ENCODE measurements at places on chromosomes 1 and 21.

GRCh38 chr1:247212627-247213617 is 41.1 kb upstream of the ZNF124 start:
- no peak for DNase-seq

GRCh38 chr21:46596201-46596600 is 8.7 kb downstream of the S100B start:
- DNase-seq: no peak

DNA sequence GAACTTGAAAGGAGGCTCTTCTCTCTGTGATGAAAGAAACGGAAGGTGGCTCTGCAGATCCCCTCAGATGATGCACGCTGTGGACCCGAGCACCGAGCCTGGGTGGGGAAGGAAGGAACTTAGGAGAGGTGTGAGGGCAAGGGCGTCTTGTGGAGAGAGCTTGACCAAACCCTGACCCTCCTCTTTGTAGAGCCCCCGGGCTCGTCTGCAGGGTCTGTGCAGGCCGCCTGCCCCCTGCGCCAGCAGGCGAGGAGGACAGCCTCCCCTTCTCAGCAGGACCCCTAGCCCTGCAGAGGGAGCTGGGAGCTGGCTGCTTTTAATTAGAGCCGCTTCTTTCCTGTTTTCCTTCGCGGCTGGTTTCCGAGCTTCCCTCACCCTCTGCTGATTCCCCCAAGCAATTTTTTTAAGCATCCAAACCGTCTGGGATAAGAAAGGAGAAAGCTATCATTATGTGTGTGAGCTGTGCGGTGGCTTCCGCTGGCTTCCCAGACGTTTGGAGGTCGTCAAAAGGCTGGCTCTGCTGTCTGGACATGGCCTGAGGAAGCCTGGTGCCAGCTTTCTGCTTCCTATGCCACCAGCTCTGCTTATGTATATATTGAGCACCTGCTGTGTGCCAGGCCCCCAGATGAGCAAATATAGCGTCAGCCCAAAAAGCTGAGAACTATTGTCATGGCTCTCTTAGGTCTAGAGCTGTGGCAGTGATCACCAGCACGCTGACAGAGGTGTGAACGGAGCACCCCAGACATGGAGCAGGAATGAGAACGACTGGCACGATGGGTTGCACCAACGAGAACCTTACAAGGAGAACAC is 160.2 kb upstream of the IRF2BP2 start:
- DNase-seq: no peak

DNA sequence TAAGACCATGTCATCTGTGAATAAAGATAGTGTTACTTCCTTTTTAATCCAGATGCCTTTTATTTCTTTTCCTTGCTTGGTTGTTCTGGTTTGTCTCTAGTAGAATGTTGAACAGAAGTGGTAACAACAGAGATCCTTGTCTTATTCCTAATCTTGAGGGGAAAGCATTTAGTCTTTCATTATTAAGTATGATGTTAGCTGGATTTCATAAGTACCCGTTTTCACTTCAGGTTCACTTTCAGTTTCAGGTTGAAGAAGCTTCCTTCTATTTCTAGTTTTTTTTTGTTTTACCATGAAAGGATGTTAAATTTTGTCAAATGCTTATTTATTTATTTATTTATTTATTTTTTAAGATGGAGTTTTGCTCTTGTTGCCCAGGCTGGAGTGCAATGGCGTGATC is 22.3 kb upstream of the AGPAT3 start:
- DNase-seq: no peak

DNA sequence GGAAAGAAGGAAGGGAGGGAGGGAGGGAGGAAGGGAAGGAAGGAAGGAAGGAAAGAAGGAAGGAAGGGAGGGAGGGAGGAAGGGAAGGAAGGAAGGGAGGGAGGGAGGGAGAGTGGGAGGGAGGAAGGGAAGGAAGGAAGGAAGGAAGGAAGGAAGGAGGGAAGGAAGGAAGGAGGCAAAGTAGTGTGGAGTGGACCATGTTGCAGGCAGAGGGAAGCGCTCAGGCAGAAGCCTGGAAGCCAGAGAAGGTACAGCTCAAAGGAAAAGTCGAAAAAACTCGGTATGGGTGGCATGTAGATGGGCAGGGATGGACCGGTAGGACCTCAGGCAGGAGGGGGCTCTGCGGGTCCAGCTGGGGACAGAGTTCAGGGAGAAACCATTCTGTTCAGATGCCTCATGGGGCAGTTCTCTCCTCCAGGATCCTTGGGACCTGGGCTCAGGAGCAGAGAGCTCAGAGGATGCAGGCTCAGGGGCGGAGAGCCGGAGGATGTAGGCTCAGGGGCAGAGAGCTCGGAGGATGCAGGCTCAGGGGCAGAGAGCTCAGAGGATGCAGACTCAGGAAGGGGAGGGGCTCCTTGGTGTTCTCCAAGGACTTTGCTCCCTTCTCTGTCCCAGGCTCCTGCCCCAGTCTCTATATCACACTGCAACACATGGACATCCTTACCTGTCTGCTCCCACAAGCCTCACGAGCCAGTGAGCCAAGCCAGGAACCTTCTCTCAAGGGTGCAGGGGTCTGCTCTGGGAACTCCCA is 13.6 kb upstream of the PADI3 start:
- no peak for DNase-seq

DNA sequence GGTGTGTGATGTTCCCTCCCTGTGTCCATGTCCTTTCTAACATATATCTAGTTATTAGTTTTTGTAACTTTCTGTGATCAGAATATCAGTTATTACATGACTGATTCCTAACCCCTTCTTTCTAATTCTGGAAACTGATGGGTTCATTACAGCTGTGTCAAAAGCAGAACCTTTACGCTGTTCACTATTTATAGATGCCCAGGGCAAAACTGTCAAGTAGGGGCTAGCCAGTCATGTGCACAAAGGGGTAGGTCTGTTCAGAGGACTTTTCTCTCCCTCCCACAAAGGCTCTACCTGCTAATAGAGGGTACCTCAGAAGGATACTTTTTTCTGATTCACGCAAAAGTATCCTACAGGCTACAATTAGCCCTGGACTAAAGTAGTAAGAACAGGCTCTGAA is 79.2 kb downstream of the NRDC start:
- no peak for DNase-seq

DNA sequence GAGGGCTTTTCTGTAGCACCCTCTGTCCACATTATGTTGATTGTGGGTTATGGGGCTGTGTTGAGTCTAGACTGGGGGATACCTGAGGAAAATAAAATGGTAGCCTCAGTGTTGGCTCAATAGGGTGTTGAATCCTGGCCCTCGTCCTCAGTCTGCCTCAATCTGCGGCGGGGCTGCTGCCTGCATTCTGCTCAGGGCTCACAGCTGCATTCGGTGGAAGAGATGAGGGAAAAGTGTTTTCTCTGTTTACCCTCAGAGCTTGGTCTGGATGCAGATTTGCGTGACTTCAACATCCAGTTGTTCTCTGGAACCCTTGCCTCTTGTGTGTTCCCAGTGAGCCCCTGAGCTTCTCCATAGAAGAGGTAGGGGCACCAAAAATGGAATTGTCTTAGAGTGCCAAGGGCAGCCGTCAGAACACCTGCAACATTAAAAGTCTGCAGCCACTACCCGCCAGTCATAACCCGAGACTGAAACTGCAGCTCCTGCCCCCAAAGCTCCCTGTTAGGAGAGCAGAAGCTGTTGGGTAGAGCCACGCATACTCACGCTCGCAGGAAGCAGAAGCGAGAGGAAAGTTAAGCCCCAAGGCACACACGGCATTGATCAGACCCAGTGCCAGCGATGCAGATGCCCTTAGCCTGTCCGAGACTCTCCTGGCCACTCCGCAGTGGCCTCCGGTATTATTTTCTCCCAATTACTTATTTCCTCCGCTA is 215.3 kb upstream of the C1orf174 start:
- no peak for DNase-seq

- DNase-seq: no peak
Observed at GRCh38 chr1:230123280-230124185, 56.5 kb downstream of the GALNT2 start.

GRCh38 chr1:241375886-241376285 is 18.9 kb upstream of the RGS7 start:
- no peak for DNase-seq

- DNase-seq: no peak
Observed at GRCh38 chr1:77085109-77085508, 134.1 kb downstream of the PIGK start.

DNA sequence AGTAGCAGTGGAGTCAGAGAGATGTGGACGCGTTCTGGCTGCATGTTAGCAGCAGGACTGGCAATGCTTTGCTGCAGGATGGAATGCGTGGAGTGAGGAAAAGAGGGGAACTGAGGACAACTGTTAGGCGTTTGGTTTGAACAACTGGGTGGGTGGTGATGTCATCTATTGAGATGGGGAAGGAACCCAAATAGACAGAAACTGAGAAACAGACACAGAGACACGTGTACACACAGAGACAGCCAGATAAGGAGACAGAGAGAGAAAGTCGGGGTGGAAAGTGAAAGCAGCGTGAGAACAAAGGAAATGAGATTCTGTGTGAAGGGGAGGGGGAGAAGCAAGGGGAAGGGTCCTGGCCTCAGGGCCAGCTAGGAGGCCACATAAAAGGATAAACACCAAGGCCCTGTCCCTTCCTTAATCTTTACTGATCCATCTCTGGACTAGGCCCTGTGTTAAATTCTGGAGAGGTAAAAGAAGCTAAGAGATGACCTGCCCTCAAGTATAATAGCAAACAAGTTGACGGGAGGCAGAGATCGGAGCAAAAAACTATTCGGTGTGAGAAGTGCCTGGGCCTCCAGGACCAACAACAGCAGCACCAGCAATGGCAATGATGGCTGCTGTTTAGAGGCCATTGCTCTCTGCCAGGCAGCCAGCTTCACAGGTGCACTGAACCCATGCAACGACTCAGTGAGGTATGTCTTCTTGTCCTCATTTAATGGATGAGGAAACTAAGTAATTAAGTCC is 31.6 kb downstream of the VWA5B1 start:
- DNase-seq: peak; percentile 66

DNA sequence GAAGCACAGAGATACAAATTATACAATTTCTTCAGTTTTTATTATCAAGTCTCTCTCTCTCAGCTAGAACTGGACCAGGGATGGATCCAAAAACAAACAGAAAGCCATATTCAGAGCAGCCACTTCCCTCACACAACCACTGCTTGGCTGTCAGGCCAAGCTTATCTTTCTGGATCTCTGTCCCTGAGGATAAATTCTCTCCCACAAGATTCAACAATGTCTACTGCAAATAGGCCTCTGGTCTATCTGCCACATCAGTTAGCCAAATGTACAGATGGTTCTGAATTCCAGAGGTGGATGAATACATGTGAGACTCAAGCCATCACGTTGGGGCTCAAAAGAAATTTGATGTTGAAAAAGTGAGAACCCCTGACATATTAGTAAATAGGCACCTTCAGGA is 350.9 kb downstream of the LTN1 start:
- no peak for DNase-seq

DNA sequence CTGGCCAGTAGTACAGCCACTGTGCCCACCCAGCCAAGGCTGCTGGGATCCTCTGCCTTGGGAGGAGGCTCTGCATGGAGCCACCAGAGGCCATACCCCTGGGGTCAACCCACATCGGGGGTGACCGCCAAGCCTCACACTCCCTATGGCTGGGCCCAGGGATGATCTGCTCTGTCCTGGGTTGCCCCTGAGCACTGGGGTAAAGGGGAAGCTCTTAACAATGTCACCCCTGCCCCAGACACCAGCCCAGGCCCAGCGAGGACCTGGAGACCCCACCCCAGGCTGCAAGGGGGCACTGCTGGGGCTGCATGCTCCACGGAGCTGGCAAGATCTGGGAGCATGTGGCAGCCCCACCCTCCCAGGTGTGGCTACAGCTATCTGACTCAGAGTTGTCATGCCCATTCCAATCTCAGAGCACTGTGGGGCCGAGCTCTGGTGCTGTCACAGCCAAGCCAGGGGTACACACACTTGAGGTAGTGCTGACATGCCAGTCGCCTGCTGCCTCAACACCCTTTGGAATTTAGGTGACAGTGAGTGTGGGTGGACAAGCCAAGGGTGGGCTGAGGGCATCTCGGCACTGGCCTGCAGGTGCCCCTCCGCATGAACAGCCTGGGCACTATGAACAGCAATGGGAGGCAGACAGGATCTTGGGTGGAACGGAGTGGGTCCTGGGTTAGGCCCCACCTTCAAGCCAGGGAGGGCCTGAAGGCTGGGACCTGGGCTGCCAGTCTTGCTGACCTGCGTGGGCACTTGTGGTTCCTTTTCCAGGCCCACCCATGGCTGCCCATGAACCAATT is 427.7 kb downstream of the LRRIQ3 start:
- DNase-seq: no peak

- DNase-seq: no peak
Observed at GRCh38 chr21:28294051-28294450, 698.6 kb downstream of the LTN1 start.

DNA sequence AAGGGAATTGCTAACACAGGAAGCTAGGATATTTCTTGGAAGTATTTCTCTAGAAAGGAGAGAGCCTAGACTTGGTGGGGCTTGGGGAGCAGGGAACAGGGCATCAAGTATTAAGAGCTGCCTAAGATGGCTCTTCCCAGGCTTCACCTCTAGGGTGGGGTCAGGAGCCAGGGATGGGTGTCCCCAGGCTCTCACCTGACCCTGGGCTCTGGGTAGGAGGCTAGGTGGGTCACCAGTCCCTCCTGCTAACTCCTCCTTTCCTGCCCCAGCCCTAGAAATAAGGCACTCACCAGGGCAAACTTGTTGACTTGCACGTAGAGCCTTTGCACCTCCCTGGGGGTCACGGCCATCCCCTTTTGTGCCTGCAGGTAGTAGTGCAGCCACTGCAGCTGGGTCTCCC is 15.0 kb downstream of the ETNK2 start:
- no peak for DNase-seq

GRCh38 chr1:64550946-64551605 is 81.1 kb downstream of the CACHD1 start:
- no peak for DNase-seq

DNA sequence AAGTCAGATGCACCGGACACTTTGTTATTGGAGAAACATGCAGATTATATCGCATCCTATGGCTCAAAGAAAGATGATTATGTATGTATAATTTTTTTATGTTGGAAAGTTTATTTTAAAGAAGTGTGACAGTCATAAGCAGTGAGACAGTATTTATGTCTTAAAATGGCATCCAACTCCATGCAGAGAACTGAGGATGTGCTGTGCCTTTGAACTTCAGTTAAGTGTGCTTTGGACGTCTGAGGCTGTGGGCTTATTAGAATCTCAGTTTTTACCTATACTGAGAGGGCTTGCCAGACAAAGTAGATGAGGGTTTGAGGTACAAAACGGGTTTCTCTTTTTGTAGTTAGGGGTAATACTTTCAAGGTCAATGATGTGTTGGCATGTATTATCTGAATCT is 1.5 kb downstream of the RABGGTB start:
- DNase-seq: no peak

GRCh38 chr1:213340593-213340992 is 289.6 kb downstream of the RPS6KC1 start:
- DNase-seq: no peak

DNA sequence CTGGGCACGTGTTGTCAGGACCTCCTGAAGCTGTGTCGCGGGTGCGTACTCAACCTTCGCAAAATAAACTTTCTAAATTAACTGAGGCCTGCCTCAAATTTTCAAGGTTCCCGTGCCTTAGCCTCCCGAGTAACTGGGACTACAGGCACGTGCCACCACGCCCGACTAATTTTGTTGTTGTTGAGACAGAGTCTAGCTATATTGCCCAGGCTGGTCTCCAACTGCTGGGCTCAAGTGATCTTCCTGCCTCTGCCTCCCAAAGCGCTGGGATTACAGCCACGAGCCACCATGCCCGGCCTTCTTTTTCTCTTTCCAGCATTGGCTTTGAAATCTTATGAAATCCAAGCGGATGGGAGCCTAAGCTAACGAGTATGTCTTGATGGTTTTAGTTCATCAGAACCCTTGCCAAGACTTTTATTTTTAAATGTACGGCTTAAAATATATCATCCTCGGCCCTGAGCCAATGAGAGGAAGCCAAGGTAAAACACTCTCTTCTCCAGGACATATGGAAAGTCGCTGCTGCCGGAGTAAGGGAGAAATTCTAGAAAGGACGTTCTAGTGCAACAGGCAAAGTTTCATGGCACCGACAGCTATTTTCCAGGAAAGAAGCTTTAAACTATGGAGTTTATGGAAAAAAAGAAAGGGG is 12.7 kb upstream of the ERVH48-1 start:
- DNase-seq: no peak
